Stimulated activated CD4-positive, alpha-beta T cell treated with anti-CD3 and anti-CD28 coated beads, Interleukin-2, amount 100 ng/mL, for 24 hours (primary cell): ENCODE measurements at places on chromosomes 11 and 22.

- no peak for DNase-seq
Observed at GRCh38 chr11:73579641-73580434, 18.1 kb downstream of the FAM168A start.

DNA sequence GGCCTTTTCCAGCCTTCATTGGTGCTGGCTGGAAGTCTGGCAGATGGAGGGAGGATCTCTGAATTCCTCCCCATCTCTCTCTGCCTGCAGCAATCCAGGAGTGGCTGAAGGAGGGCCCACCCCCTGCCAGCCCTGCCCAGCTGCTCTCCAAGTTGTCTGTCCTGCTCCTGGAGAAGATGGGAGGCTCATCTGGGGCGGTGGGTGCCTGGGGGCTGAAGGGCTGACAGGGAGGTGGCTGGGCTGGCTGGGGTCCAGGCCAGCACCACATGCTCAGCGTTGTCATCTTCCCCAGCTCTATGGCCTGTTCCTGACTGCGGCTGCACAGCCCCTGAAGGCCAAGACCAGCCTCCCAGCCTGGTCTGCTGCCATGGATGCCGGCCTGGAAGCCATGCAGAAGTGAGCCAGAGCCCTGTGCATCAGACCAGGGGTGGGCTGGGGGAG lies 12.2 kb downstream of the TKFC start:
- no peak for DNase-seq

DNA sequence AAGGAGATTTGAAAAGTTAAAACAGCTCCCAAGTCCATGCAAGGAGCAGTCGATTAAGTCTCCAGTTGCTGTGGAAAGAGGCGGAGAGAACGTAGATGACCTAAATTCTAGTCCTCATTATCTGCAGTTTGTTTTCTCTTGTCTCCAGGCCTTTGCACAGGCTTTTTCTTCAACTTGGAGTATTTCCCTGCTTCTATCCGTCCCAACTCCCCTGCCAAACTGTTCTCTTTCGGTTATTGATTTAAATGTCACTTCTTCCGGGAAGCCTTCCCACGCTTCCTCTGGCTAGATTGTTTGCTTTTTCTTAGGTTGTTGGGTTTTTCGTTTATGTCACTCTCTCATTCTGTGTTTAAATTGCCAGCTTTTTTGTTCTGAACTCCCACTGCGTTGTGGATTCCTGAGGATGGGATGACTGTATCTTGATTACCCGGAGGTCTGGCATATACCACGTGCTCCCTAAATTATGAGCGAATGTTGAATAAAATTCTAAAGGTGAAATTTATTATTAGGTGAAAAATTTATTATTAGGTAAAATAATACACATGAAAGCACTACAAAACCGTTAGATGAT lies 463 bp downstream of the TMEM126B start:
- peak; percentile 24 for DNase-seq

GRCh38 chr22:22009661-22010060 lies 27.1 kb upstream of the TOP3B start:
- DNase-seq: no peak

- peak; percentile 92 for DNase-seq
Observed at GRCh38 chr11:67277231-67277961, 11.1 kb downstream of the GRK2 start.

- no peak for DNase-seq
Observed at GRCh38 chr11:131135611-131136010, 219.3 kb upstream of the SNX19 start.
